ENCODE measurements at places on chromosomes 6 and 20.

DNA sequence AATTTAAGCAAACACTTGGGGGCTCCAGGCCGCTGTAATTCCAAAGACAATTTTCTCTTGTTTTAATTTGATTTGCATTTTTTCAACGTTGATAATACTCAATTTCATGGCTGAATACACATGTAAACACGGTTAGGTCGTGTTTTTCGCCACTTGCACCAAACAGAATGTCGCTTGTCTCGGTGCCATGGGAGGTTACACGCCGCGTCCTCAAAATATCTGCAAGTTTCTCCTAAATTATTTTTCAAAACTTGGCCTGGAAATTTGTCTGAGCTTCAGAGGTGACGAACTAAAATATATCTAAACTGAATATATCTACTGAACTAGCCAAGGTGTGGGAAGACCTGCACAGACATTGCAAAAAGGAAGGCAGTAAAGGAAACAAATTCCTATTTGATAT, 15.0 kb downstream of the FOXA2 start:
- no peak for DNase-seq

GRCh38 chr6:125526007-125526720, 223.3 kb upstream of the HEY2 start:
- no peak for DNase-seq

GRCh38 chr20:63955281-63955826, 862 bp downstream of the UCKL1 start:
- no peak for DNase-seq

DNA sequence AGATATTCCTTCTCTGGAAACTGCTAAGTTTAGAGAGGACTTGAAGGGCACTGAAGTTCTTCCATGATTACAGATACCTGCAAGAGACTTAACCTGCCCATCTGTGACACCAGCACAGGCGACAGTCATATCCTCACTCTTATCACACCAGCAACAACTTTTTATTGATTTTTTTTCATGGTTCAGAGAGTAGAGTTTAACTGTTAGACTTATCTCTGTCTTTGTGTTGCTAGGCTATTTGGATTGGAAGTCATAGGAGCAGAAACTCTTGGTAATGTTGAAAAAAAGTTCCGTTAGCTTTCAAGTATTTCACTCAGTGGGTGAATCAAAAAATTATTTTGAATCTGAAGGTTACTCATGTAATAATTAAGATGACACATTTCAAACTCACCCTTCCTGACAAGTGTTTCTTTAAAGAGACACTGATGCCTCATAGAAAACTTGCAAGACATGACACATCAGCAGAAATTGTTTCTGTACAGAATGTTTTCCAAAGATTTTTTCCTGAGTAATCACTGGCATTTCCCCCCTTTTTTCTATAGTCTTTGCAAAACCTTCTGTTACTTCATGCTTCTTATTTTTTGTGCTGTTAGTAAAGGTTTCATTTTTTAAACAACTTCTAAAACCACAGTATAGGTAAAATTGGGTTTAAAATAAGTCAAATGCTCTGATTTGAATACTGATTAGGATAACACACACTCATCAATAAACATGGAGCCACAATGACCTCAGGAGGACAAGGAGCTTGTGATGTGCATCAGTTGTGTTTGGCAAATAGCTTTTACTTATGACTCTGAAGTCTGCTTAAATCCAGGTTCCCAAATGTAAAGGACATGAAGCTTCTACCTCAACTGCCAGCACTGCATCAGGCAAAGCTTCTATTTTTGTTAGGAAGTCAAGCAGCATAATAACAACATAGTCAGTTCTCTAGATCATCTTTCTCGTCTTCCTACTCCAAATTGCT, 252.9 kb upstream of the MAN1A1 start:
- no peak for DNase-seq

DNA sequence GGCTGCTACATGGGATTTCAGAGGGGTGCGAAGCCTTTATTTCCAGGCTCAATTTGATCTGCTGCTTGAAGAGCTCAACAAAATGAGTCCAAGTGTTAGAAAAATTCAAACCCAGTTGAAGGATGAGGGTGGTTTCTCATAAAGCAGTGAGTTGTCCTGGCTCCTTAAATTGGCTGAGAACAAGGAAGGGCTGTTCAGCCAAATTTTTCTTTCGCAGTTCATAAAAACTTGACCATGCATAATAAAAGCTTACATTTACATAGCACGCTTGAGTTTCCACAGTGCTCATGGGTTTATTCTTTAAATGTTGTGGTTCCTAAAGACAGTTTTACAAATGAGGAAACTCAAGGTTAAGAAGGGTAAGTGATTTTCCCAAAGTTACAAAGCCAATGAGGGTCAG, 174.4 kb upstream of the FOXA2 start:
- no peak for DNase-seq

- no peak for DNase-seq
These were observed 227.8 kb upstream of the MOCS1 start for GRCh38 chr6:40162074-40162473.

DNA sequence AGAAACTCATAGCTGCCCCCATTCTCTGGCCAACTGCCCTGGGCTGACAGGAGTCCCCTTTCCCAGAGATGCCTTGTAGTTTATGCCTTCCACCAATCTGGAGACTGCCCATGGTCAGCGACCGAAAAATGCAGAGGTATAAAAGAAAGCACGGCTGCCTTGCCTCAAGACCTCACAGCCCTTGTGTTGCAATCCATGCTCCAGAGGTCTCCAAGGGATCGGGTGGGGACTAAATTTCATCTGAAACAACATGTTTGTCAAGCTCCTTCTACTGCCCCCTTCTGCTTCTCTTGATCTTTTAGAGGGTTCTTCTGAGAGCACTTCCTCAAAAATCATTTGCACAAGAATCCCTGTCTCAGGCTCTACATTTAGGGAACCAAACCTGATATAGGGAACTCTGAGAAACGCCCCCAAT, 128.8 kb downstream of the PLCB1 start:
- no peak for DNase-seq

GRCh38 chr20:48716086-48716485, 111.7 kb downstream of the PREX1 start:
- DNase-seq: no peak

DNA sequence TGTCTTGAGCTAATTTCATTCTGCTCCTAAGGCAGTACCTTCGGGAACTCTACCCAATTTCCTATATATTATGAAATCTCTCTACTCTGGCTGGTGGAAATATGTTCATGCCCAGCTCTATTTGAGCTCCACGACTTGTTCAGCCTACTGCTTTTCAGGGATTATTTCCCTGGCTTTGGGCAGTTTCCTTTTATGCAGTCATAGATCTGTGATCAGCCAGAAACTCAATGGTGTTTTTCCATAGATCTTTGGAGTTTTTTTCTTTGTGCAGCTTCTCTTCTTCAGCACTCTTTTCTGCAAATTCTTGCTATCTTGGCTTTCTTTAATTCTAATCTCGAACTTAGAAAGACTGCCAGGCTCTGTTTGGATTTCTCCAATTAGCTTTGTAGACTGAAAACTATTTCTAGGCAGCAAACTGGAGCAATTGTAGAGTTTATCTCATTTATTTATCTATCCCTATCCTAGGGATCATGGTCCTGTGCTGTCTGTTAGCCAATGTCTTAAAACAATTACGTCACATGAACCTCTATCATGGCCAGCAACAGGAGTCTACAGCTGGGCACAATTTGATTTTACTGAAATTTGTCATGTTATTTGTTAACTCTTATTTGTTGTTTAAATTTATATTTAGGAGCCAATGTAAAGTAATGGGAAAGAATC, 328.4 kb downstream of the BCKDHB start:
- no peak for DNase-seq

GRCh38 chr20:20360464-20360863, 7.4 kb upstream of the INSM1 start:
- DNase-seq: peak; percentile 33

GRCh38 chr20:49620364-49621240, 52.7 kb upstream of the PTGIS start:
- DNase-seq: no peak

GRCh38 chr6:10451828-10452509, 37.1 kb upstream of the TFAP2A start:
- no peak for DNase-seq

DNA sequence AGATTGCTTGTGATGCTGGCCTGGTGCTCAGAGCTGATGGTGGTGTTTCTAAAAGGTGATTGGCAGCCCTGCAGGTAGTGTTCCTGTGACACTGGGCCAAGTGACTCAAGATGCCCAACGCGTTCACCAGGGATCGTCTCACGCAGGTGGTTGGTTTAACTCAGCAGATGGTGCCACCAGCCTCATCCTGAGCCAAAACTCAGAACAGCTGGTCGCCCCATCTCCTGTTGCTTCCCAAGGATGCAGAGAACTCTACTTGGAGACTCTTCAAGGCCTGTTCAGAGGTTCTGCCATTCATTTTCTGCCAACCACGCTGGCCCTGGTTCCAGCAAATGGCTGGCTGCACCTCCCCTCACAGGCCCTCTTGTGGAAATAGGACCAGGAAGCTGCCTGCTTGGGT, 394.4 kb downstream of the CDH26 start:
- no peak for DNase-seq

- DNase-seq: no peak
These were observed 19.3 kb upstream of the HBS1L start for GRCh38 chr6:135073756-135074393.

DNA sequence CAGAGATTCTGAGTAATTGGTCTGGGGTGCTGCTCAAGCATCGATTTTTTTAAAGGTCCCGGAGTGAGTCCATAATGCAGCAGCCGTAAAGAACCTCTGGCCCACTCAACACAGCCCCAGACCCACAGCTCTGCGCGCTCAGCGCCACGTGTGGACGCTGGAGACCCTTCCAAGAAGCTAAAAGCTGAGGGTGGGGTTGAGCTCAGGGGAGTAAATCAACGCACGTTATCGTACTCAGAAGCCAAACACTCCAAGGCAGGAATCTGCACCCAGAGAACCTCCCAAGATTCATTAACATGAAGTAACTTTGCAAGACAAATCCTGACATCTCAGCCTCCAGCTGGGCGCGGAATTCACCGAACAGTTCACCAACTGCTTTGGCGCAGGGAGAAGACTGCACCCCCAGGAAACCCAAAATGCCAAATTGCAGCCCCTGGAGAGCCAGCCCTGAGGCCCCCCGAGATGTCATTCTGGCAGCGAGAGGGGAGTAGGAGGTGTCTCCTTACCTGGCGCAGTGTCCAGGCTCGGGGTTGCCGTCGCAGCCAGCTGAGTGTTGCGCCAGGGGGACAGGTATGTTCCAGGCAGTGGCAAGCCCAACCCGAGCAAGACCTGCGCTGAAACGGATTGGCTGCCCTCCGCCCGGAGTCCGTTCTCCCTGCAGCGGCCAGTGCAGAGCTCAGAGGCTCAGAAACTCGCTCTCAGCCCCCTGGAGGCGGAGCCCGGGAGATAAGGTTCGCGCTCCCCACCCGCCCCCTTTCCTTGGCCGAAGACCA, at the start of gene COL21A1:
Gene COL21A1, minus strand, starts transcription at position 700 of the 773 bp plus-strand sequence. CDS start 64,962 bp downstream, outside the sequence.
- no peak for DNase-seq

DNA sequence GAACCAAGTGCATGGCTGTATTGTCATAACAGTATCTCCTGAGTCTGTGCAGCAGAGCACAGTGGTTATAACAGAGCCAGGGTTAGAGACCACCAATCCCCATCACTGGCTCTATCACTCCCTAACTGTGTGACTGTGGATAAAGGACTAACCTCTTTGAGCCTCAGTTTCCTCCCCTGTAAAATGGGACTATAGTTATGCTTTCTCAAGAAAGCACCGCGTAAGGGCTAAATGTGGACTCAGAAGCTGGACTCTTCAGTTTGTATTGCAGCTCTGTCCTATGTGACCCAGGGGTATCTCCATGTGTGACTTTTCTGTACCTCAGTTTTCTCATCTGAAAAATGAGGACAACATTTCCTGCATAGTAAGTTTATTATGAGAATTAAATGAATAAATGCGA, 59.9 kb downstream of the TRAM2 start:
- DNase-seq: no peak

DNA sequence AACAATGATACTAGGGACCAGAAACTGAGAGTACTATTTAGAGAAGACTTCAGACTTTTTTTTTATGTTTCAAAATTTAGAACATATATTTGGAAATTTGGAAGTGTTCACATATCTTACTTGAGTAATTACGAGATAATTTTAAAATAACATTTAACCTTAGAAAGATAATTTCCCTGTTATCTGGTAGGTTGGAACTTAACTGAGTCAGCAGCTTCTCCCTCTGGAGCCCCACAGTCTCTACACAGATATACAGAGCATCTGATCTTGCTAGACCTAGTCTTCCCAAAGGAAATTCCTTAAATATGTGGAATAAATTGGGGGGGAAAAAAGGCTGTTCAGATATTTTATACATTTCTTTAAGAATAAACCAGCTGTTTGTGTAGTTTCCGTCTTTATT, 48.6 kb downstream of the TSPYL4 start:
- no peak for DNase-seq

DNA sequence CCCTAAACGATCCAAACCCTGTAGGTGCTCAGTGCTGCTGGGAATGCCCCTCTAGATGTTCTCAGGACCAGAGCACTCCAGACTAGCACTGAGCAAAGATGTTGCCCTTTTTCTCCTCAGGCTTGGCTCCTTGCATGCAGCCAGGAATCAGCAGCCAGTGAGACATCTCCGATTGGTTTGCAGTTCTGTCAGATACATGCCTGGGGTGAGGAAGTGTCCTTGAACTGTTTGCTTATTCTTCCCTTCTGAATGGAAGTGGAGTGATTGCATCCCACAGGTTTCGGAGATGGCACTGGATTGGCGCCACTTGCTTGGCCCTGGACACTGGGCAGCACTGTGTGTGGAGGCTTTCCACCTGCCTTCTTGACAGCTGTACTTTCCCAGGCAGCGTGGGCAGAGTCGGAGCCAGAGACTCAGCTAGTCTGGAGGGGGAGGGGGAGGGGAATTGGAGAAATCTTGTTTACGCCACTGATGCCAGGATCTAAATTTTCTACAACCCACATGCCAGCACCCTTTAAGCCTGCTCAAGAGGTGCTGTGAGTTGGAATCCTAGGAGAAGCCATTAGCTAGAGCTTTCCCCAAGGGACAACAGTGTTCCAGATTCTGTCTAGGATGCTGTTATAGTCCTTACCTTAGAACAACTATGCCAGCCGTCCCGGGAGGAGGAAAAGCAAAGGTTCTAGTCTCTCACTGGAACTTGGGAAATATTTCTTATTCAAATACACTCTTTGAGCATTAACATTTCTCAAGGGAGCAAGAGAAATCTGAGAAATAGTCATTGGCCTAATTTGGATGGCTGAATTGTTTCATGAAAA, 49.2 kb upstream of the SASH1 start:
- DNase-seq: no peak

- no peak for DNase-seq
These were observed 64.3 kb downstream of the TTI1 start for GRCh38 chr20:37968841-37969401.

GRCh38 chr20:61936701-61937131, 129.0 kb downstream of the TAF4 start:
- no peak for DNase-seq

GRCh38 chr6:23414051-23414445, 712.0 kb upstream of the NRSN1 start:
- peak; percentile 49 for DNase-seq

- DNase-seq: no peak
These were observed 35.2 kb downstream of the RREB1 start for GRCh38 chr6:7142918-7143475.

DNA sequence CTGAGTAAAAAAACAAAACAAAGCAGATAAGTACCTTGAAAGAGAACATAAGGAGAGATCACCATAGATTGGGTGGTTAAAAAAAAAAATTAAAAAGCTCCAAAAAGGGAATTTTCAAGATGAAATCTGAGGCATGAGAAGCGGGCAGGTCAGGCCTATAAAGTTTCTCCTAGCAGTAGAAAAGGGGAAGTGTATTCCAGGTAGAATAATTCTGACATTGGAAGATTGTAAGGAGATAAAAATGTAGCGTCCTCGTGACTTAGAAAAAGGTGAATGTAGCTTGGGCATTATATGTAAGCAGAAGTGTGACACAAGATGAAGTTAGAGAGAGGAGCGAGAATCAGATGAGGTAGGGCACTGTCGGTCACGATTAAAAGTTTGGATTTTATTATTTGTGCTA, 9.1 kb upstream of the ADGRB3 start:
- DNase-seq: no peak

Measured in astrocyte of the cerebellum (primary cell).